ENCODE measurements at places on chromosomes 2 and 18. TPM values are rescaled to one million over a fixed set of nuclear protein-coding genes. Genes with fewer than 3 reads are reported as not detected.

Gene FSIP2
- total RNA-seq, result 8.6 TPM

Gene SERPINB11
- not detected for total RNA-seq

Gene LRRC30
- not detected for total RNA-seq

Gene GPR45
- 0.78 TPM for total RNA-seq

Gene STAM2
- total RNA-seq, result 82.7 TPM

Gene IL36A
- total RNA-seq, result not detected

Gene MC5R
- 2.2 TPM for total RNA-seq

Gene PROKR1
- 2.0 TPM for total RNA-seq

Gene UGT1A3
- total RNA-seq, result not detected

Gene DYSF
- 0.47 TPM for total RNA-seq

Gene CAPN14
- 1.4 TPM for total RNA-seq

Gene C2orf78
- total RNA-seq, result not detected

Gene GPR35
- total RNA-seq, result 0.31 TPM

Gene NHEJ1
- total RNA-seq, result 9.2 TPM

Gene SEH1L
- total RNA-seq, result 40.1 TPM

Gene GAD1
- total RNA-seq, result 58.2 TPM

Gene ASXL3
- 94.5 TPM for total RNA-seq

Gene SRD5A2
- total RNA-seq, result not detected

Gene STPG4
- total RNA-seq, result 0.78 TPM

Gene SULT1C2
- 0.62 TPM for total RNA-seq

Gene SCG2
- 52.9 TPM for total RNA-seq

Gene EVA1A
- 1.1 TPM for total RNA-seq

Gene IFIH1
- total RNA-seq, result 4.8 TPM

Gene APOB
- 0.62 TPM for total RNA-seq

Gene ZNF521
- 8.4 TPM for total RNA-seq

Gene IL1RL1
- total RNA-seq, result not detected

Gene OTOS
- total RNA-seq, result 0.94 TPM

Gene GREB1
- total RNA-seq, result 1.4 TPM
